ENCODE measurements at places on chromosomes 16 and 17. TPM values are rescaled to one million over a fixed set of nuclear protein-coding genes. Genes with fewer than 3 reads are reported as not detected.

PPP1R27 gene
- total RNA-seq = not detected

GRCh38 chr17:41772218-41772585, 14.3 kb downstream of the JUP start:
- DNase-seq = peak; percentile 82

CRHR1 gene
- total RNA-seq = not detected

CLEC3A gene
- not detected for total RNA-seq

DNA sequence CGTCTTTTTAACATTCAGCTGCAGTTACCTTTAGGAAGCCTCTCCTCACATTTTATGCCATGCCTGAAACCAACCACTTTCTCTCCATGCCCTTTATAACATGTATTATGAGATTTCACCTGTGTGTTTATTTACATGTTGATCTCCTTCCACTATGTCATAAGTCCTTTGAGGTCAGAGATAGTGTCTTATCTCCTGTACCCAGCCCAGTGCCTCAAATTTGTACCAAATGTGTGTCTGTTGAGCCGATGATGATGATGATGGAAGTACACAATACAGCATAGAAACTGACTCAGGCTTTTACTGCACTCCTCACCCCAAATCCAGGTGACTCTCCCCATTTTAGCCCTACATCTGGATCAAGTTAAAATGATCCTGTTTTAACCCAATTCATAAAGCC, 179.5 kb upstream of the CACNG5 start:
- no peak for DNase-seq

GRCh38 chr16:72787514-72788268, 260.2 kb downstream of the ZFHX3 start:
- DNase-seq = peak; percentile 70

FNDC8 gene
- total RNA-seq = not detected

- DNase-seq = no peak
Measured at GRCh38 chr17:67178555-67178954, 66.4 kb downstream of the HELZ start.

DNA sequence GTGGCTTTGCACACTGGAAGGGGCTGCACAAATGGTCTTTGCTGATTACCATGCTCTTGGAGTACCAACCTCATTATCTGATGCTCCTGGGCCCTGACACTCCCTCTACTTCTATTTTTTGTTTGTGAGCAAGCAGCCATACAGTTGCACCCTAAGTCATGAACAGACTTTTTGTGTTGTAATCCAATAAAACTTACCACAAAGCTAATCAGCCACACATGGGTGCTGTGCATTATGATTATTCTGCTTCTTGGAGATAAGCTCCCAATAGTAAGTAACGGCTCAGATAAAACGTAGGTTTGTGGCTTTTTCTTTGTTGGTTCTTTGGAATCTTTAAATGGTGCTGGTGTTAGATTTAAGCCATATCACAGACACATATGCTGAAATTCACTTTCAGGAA, 76.2 kb downstream of the CCT6B start:
- no peak for DNase-seq

DNA sequence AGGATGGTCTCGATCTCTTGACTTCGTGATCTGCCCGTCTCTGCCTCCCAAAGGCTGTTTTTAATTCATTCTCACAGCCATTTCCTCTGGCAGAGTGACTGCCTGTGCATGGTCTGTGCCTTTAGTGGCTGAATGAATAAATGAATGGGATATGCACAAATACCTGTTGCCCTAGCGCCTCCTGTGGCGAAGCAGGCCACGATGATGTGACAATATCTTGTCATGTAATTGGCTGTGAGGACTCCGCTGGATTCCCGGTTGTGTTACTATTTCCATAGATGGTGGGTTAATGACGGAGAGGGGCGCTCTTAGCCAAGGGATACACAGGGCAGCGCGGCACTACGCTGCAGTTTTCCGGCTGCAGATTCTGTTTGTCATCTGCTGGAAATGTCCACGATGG, 26.8 kb upstream of the ENDOV start:
- no peak for DNase-seq

VASN gene
- 13.6 TPM for total RNA-seq

GRCh38 chr16:77894162-77894561, 105.8 kb downstream of the VAT1L start:
- DNase-seq = no peak

GRCh38 chr16:3282103-3282729, 1.1 kb upstream of the ZNF263 start:
- DNase-seq = peak; percentile 47

PLCD3 gene
- 35.1 TPM for total RNA-seq

SIAH1 gene
- total RNA-seq = 16.2 TPM

DNA sequence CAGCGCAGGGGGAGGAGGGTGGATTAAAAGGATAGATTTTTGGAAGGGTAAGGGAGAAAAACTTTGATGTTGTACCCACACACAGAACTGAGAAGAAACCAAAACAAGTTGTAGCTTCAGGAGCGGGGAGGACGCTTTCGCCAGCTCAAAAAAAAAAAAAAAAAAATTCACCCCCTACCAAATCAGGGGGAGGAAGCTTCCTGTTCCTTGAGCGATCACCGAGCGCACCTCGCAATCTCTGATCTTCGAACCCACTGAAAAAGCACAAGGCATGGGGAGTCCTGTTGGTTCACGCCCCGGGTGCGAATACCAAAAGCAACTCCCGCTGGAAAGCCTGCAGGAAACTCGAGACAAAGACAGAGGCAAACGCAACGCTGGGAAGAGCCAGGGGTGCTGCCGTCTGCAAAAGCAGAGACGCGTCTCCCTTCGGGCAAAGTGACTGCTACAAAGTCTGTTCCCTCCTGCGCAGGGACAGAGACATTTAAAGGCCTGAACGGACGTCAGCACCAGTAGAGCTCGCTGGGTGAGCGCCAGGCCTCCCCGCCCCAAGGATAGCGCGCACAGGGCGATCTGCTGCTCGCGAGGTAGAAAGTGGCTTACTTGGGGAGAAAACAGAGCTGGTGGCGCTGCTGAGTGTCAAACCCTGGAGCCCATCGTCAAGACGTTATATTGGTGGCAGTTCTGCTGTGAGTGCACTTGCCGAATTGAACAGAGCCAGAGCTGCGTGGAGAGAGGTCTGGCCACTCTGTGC, 190.4 kb downstream of the USP22 start:
- DNase-seq = peak; percentile 35

DNA sequence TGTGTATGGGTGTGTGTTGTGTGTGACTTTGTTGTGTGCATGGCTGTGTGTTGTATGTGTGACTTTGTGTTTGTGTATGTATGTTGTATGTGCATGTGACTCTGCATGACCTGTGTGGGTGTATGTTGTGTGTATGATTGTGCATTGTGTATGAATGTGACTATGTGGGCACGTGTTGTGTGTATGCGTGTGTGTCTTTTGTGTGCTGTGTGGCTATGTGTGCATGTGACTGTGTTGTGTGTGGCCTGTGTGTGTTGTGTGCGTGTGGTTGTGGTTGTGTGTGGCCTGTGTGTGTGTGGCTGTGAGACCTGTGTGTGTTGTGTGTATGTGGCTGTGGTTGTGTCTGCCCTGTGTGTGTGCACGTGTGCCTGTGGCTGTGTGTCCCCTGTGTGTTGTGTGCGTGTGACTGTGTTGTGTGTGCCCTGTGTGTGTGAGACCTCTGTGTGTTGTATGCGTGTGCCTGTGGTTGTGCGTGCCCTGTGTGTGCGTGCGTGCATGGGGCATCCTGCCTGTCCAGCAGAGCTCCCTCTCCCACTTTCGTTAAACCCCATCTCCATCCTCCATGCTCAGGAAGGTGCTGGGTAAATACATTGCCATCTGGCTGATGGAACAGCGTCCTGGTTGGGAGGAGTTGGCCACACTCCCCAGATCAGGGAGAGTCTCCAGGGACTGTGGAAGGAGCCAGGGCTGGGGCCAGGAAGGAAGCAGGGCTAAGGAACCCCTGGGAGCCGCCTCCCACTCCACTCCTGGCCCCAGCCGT, 90.1 kb upstream of the GSE1 start:
- no peak for DNase-seq

DNA sequence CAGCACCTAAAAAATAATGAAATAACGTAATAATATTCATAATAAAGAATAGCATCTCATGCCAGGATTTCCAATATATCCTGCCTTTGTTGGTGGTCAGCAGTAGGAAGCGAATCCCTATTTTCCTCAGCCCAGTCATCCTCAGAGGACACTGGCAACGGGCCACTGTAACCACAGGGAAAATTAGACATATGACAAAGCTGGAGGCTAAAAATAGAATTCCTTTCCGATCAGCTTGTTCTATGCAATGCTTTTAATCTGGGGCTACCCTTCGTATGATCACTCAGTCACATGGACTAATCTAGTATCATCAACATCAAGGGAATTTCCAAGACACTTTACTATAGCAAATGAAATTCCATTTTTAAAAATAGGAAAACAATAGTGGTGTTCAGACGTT, 246.9 kb upstream of the KCNJ16 start:
- peak; percentile 48 for DNase-seq

- DNase-seq = no peak
Measured at GRCh38 chr16:154217-155030, 2.0 kb downstream of the HBZ start.

DNA sequence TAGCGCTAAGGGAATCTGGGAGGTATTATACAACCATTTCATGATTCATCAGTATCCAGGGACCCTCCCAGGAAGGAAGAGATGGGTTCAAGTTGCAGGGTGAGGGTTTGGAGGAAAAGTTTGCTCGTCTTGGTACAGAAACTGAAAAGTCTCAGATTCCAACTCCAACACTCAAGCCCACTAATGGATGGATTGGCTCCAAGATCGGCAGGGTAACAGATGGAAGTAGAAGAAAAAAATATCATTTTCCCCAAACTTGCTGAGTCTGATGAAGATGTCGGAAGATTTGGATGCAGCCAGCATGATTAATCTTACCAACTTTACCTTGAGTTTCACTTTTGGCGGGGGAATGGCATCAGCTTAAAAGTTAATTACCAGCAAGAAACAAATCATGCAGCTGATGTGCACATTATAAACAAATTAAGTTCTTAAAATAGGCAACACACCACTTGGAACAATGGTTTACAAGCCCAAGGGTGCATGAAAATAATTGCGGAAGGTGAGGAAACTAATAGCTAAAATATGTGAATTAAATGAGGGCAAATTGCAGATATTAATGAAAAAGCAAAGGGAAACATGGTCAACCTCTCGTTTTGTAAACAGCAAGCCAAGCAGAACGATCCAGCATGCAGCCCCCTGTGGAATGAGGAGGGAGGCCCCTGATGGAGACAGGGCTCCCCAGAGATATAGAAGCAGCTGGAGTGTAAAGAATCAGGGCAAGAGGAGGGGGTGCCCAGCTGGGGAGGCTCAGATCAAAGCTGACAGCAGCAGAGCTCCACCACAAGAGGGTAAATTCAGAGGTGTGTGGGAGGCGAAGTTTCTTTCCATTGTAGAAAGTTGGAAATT, 44.1 kb upstream of the GRIN2A start:
- DNase-seq = no peak

GRCh38 chr16:9003322-9003721, 39.6 kb upstream of the USP7 start:
- no peak for DNase-seq

TMEM238L gene
- total RNA-seq = not detected

GRCh38 chr16:85246473-85246872, 134.2 kb upstream of the CIBAR2 start:
- no peak for DNase-seq

- DNase-seq = peak; percentile 95
Measured at GRCh38 chr17:73292031-73292531, 19.7 kb downstream of the CDC42EP4 start.

DNA sequence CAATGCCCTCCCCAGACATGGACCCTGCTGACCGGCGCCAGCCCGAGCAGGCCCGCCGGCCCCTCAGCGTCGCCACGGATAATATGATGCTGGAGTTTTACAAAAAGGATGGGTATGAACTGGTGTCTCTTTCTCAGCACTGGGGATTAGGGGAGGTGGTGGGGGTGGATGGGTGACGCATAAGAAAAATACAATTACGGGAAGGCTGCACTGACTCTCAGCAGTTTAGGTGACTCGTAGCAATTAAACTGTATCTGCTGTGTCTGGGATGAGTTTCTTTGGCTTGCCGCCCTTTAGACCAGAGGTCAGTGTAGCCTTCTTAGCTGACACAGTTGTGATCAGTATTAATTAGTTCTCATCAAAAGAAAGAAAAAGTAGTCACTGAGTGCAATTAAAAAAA, 59.0 kb downstream of the ELAC2 start:
- DNase-seq = peak; percentile 33

KRT27 gene
- total RNA-seq = not detected

DNA sequence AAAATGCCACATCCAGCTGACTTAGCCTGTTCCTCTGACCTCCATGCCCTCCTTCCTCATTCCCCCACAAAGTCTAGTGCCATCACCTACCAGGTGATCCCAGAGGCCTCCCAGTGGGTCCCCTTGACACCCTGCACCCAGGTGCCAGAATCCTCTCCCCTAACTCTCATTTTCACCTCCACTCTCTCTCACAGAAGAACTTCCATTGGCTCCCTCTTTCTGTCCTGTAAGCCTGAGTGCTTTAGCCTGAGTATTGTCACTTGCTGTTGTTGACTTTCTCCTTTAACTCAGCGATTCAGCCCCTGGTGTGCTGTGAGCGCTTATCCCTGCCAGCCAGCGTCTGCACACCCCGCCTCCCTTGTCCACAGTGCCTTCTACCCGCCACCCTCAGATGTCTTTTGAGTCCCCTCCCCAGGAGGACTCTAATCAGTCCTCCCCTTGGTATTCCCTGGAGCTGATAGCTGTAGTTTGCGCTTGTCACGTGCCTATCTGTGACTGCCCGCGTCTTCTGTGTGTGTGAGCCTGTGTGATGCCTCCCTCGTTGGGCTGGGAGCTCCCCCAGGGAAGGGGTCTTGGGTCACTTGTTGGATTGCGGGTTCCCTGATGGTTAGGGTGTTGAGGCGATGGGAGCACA, 31.9 kb downstream of the ARHGAP23 start:
- no peak for DNase-seq

GRCh38 chr16:30142672-30143346, 19.8 kb upstream of the MAPK3 start:
- peak; percentile 20 for DNase-seq

UMOD gene
- total RNA-seq = not detected

CHRNE gene
- not detected for total RNA-seq

GRAP gene
- total RNA-seq = not detected

- DNase-seq = no peak
Measured at GRCh38 chr16:59328961-59329360, 594.8 kb upstream of the GOT2 start.

DNA sequence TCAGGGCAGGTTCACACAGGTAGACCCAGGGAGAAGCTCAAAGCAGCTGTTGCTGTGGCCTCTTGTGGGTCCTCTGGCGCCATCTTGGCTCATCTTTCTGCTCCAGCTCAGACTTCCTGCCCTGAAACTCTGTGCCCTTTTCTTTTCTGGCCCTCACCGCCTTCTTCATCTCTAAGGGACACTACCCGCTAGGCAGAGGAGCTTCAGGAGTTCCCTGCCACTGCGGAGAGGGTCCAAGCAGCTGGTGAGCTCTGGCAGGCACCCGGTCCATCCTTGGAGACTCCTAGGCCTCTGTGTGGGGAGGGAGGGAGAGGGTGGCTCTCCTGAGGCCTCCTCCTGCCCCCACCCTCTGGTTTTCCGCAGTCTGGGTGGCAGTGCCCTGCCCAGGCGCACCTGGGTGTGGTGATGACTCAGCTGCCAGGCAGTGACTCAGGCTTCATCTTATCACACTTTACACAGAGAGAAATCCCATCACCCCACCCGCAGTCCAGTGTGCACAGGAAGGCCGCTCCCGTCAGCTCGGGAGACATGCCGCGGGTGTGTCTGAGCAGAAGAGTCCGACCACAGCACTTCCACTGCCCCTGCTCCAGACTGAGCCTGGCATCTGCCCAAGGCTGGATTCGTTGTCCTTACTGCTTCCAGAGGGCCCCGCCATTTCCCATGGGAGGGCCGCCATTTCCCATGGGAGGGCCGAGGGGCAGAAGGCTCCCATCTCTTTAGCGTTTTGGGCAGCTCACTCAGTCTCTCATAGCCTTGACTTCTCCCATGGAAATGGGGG, 7.3 kb downstream of the NT5C start:
- peak; percentile 100 for DNase-seq

- peak; percentile 58 for DNase-seq
Measured at GRCh38 chr16:69848637-69849545, 86.8 kb downstream of the WWP2 start.

Measured in PC-3 (cell line).